Nucleus accumbens (tissue), 56 donors: ENCODE measurements at places on chromosomes 4 and X.

- no peak for DNase-seq
These were observed 46.6 kb downstream of the SMPX start for GRCh38 chrX:21711129-21711847.

GRCh38 chr4:1051472-1051871 is 40.0 kb downstream of the FGFRL1 start:
- DNase-seq, result no peak

DNA sequence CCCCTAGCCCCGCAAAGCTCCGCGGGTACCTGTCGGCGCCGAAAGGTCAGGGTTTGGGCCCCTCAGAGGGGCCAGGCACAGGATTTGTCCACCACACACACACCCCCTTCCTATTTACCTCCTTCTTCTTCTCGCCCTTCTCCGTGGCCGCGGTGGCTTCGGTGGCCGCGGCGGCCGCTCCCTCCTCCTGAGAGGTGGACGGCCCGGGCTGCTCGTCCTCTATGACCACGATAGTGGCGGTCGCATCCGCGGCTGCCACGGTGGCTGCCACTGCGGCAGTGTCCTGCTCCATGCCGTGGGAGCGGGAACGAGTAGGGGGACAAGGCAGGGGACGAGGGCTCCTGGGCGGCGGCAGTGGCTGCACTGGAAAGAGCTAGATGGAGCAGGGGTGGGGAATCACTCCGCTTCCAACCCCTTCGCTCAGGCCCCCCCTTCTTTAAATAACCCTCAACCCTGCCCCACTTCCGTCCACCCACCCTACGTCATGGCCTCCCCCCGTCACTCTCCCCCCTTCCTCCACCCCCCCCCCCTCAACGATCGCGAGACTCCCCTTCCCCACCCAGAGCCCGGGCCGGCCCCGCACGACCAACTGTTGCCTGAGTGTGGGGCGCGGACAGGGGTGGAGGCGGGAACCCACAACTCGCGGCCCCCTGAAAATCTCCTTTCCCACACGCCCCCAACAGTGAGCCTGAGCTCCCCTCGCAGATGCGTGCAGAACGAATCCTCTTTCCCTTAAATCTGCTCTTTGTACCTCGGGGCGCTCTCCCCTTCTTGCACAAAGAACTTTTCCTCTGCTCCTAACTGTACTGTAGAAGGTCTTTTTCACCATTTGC is at the start of gene SMARCA1:
Gene SMARCA1 (minus strand): TSS at position 412 of the 833 bp plus-strand sequence. CDS start 120 bp downstream, at position 292.
- DNase-seq, result peak; percentile 32

DNA sequence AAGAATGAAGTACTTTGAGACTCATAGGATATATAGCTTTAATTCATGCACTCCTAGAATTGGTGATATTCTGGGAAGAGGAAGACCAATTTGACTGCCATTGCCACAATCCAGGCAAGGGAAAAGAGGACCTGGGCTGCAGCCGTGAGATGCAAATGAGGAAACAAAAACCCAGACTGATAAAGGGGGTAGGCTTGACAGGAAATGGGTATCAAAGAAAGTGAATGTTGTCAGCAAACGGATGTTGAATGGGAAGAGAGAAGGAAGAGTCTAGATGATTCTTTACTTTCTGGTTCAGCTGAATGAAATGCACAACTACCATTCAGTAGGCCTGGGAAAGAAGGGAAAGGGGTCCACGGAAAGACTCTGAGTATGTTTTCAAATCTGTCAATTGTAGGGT is 17.1 kb upstream of the ARHGEF6 start:
- no peak for DNase-seq

- no peak for DNase-seq
These were observed 1950.9 kb downstream of the ARAP2 start for GRCh38 chr4:34293459-34293858.

DNA sequence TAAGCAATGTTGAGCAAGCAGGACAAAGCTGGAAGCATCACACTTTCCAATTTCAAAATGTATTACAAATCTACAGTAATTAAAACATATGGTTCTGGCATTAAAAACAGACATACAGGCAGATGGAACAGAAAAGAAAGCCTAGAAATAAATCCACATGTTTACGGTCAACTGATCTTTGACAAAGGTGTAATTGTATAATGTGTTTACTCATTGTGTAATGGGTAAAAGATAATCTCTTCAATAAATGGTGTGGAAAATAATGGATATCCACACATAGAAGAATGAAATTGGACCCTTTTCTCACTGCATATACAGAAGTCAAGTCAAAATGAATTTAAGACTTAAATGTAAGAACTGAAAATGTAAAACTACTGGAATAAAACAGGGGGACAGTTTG is 394.2 kb downstream of the ANKRD50 start:
- no peak for DNase-seq

DNA sequence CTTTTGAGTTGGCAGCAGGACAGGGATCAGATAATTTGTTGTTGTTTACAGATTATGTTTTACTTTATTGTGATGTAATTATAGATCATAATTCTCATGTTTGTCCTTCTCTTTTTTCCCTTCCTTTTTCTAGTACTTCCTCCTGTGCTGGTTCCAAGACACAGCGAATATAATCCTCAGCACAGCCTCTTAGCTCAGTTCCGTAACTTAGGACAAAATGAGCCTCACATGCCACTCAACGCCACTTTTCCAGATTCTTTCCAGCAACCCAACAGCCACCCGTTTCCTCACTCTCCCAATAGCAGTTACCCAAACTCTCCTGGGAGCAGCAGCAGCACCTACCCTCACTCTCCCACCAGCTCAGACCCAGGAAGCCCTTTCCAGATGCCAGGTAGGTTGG is 58.0 kb downstream of the SMAD1 start:
- DNase-seq, result no peak

GRCh38 chr4:2076908-2077536 is 17.9 kb downstream of the NAT8L start:
- DNase-seq, result no peak

DNA sequence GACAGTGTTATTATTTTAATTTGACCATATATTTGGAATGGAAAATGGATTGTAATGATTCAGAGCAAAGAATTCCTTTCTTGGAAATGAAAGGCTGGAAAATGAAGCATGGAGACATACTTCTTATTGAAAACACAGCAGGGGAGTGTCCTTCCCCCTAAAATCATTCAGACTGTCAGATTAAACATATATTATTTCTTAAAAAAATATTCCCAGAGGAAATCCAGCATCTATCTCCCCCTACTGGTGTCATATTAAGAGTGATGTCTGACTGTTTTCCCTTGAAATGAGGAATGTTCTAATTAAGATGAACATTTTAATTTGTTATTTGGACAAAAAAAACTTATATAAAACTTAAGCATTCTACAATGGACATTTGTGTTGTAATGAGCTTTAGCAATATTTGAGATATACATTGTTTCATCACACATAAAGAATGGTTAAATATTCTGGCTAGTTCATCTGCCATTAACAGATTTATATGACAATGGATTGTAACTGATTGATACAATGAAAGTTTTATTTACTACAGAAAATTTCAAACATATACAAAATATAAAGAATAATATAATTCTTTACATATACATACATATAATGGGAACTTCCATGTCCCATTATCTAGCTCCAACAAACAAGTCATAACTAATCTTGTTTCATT is 264.6 kb downstream of the SPRY1 start:
- no peak for DNase-seq

DNA sequence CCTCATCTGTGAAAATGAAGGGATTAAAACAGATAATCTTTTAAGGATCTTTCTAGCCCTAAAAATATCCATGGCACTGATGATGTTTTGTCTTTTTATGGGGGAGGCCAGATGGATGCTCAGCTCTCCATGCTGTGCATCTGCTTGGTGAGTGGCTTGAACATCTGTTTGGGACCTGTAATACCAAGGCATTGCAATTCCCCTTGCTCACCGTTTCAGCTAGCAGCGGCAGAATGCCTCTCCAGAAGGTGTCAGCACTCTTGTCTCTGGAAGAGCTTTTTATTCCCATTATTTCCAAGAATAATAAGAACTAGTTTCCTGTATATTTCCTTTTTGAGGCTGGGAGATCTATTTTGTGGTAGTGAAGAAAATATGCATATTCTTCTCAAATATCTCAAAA is 151.9 kb upstream of the ANK2 start:
- no peak for DNase-seq

DNA sequence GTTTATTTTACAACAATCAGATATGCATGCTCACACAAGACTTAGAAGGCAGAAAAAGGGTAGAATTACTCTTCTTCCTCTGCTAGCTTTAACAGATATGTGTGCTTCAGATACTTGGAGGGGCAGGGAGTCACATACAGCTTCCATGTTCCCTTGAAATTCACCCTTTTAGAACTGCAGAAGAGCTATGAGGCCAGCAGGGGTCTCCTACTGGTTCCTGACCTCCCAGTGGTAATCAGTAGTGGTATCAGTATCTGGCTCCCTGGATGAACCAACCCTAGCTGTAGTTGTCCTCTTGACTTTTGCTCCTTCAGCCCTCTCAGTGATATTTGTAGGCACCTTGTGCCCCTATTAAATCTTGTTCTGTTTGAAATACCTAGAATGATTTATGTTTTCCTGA is 81.5 kb downstream of the RCHY1 start:
- DNase-seq, result no peak

GRCh38 chrX:131789664-131790063 is 233.4 kb upstream of the STK26 start:
- no peak for DNase-seq

DNA sequence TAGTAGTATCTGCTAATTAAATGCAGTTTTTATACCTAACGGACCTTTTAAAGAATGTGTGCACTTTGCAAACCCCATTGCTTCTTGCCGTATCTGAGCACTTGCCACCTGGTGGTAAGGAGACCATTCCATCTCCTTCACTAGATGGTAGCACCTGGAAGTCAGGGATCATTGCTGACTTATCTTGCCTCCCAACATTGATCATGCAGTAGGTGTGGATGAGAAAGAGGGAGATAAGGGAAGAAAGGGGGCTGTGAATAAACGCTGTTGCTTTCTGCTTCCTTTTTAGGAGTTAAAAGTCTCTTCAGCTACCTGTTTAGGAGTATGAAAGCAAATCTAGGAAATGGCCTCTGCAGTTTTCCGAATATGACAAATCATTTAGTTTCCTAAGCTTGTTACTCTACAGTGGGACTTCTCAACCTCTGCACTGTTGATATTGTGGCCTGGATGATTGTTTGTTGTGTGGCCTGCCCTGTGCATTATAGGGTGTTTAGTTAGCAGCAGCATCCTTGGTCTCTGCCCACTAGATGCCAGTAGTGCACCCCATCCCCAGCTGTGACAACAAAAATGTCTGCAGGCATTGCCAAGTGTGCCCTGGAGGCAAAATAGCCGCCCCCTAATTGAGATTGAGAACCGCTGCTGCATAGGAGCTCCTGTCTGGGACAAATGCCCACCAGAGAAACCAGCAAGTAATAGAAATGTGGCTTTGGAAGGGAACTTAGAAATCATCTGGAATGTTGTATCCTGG is 38.8 kb downstream of the GAB1 start:
- DNase-seq, result peak; percentile 12

- DNase-seq, result no peak
These were observed 70.3 kb downstream of the TMEM154 start for GRCh38 chr4:152609481-152609880.

GRCh38 chrX:110966839-110967238 is 129.2 kb upstream of the PAK3 start:
- no peak for DNase-seq

GRCh38 chr4:139210486-139210885 is 33.5 kb upstream of the ELF2 start:
- no peak for DNase-seq

GRCh38 chr4:57080781-57081650 is 29.2 kb downstream of the IGFBP7 start:
- no peak for DNase-seq

GRCh38 chr4:183157215-183157614 is 58.2 kb downstream of the WWC2 start:
- DNase-seq, result no peak

GRCh38 chr4:24849756-24850155 is 54.4 kb downstream of the SOD3 start:
- no peak for DNase-seq

DNA sequence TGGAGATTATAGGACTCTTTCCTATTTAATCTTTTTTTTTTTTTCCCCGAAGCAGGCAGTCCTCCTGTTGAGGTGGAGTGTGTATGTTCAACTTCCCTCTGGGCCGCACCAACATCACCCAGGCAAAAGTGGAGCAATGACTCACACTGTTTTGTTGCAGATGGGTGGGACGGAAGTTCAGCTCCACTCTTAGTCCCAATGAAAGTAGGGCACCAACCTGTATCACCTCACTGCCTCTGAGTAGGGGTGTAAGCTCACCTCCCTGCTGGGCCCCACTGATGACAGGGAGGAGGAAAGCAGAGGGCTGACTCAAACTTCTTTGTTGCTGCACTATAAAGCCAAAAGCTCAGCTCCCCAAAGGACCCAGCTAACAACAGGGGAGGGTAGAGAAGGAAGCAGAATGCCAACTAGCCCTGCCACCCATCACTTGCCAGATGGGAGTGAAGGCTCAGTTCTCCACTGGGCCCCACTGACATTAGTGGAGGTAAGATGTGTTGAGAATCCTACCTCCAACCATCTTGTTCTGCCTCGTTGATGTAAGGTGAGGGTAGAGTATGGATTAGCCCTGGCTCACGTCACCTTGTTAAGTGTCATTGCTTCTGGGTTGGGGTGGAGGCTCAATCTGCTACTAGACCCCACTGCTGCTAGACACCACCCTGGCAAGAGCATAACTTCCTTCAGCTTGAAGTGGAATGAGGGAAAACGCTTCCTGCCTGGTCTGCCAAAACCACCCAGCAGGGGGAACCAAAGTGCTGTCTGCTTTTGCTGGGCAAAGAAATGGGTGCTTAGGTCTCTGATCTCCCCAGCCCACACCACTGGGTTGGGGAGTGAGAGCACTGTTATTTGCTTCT is 14.1 kb downstream of the RPS6KA3 start:
- no peak for DNase-seq

GRCh38 chrX:29824176-29824906 is 391.0 kb upstream of the MAGEB2 start:
- no peak for DNase-seq

DNA sequence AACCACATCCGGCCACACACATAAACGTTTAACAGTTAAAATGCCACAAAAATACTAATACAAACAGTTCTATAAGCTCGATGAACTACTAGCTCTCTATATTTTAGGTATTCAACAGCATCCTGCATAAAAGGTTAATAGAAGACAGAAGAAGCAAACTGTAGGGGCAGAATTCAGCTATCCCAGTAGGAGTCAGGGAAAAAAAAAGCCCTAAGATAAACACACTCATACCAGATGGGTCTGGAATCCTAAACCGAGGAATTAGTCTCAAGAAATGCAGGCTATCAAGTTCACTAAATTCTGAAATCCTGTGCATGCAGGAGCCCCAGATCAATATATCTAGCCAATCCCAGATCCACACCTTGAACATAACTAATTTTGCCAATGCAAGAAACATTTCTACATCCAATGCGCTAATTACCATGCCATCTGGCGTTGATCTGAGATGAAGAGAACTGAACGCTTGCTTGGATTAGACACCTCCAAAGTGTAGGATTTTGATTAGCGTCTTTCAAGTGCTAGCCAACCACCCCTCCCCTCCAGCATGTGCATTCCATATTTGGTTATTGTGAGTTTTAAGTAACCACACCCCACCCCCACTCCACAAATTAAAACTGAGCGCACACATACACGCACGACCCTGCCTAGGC is 512.2 kb upstream of the INTU start:
- no peak for DNase-seq
